ENCODE measurements at places on chromosomes 3 and 15. TPM values are rescaled to one million over a fixed set of nuclear protein-coding genes. Genes with fewer than 3 reads are reported as not detected.

The CHDH gene
- 1.2 TPM for total RNA-seq

The ACSBG1 gene
- 0.22 TPM for total RNA-seq

The FILIP1L gene
- total RNA-seq = 30.0 TPM

The UROC1 gene
- 0.04 TPM for total RNA-seq

The VEPH1 gene
- 1.2 TPM for total RNA-seq

The IQCF6 gene
- not detected for total RNA-seq

The IQCF5 gene
- not detected for total RNA-seq

The DUOXA2 gene
- total RNA-seq = not detected

The SAMMSON gene
- total RNA-seq = 0.04 TPM

The MEIS2 gene
- 8.5 TPM for total RNA-seq

The ACKR2 gene
- 0.53 TPM for total RNA-seq

The SPESP1 gene
- 2.7 TPM for total RNA-seq

The FOXB1 gene
- not detected for total RNA-seq

The TUSC7 gene
- not detected for total RNA-seq

The TYRO3 gene
- total RNA-seq = 15.4 TPM

The GPX1 gene
- 118 TPM for total RNA-seq

Data from muscle of leg (tissue), 16 donors.